ENCODE measurements at places on chromosomes 6 and 20.

DNA sequence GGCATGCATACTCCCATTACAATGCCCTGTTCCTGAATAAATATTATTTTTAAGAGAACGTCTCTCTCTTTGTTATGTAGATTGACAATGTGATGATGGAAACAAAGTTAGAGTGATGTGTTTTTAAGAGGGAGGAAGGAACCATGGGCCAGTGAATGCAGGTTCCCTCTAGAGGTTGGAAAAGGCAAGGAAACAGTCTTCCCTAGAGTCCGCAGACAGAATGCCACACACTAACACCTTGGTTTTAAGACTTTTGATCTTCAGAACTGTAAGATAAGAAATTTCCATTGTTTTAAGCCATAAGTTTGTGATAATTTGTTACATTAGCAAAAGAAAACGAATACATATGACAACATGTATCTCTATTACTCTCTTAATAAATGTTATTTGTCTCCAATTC lies 4.7 kb upstream of the CENPW start:
- no peak for DNase-seq

GRCh38 chr6:136822046-136822375 lies 381 bp upstream of the PEX7 start:
- DNase-seq: no peak

DNA sequence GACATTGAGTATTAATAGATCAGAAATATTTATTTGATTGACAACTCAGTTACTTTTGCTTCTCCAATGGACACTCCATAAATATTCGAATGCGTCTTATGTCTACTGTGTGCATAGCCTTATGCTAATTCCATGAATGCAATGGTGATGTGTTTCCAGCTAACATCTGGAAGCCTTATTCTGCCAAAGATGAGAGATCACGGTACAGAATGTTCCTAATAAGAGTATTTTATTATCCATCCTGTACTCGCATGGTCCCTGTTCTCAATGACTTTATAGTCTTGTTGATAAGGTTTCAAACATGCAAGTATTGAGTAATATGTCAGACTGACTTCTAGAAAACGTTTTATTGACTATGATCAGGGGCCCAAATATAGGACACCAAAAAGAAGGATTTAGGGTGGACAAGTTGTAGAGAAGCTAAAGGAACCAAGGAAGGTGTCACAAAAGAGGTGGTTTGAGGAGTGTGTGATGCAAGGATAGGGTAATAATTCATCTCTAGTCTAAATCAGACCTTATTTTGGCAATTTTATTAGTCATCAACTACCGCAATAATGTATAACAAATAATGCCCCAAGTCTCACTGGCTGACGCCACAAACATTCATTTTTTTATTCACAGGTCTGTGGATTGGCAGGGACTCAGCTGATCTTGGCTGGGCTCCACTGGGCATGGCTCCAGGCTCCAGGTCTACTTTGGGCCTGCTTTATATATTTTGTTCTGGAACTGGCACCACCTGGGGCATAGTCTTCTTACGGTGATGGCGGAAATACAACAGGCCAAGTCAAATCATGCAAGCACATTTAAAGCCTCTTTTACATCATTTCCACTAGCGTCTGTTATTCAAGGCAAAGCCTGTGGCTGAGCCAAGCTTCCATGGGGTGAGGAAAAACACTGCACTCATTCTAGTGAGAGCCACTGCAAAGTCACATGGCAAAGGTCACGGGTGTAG lies 24.5 kb upstream of the CD83 start:
- DNase-seq: no peak

- DNase-seq: no peak
Measured at GRCh38 chr6:75414445-75415021, 79.1 kb downstream of the FILIP1 start.

GRCh38 chr20:5197847-5198650 lies 71.2 kb downstream of the CDS2 start:
- DNase-seq: no peak

GRCh38 chr20:35006009-35006408 lies 50.3 kb downstream of the MYH7B start:
- no peak for DNase-seq

Data from stimulated activated CD4-positive, alpha-beta T cell treated with anti-CD3 and anti-CD28 coated beads, Interleukin-1b, Interleukin-23, amount 100 ng/mL, for 1 hour (primary cell).